Activated CD4-positive, alpha-beta T cell treated with anti-CD3 and anti-CD28 coated beads, Interleukin-2, amount 50 U/mL, for 1 hour (primary cell): ENCODE measurements at places on chromosomes 2 and 18.

- DNase-seq = no peak
Observed at GRCh38 chr2:3601561-3602271, 6.8 kb downstream of the COLEC11 start.

GRCh38 chr2:3251946-3252345 is 125.7 kb downstream of the EIPR1 start:
- DNase-seq = no peak

GRCh38 chr2:179410552-179411356 is 146.1 kb upstream of the SESTD1 start:
- no peak for DNase-seq

DNA sequence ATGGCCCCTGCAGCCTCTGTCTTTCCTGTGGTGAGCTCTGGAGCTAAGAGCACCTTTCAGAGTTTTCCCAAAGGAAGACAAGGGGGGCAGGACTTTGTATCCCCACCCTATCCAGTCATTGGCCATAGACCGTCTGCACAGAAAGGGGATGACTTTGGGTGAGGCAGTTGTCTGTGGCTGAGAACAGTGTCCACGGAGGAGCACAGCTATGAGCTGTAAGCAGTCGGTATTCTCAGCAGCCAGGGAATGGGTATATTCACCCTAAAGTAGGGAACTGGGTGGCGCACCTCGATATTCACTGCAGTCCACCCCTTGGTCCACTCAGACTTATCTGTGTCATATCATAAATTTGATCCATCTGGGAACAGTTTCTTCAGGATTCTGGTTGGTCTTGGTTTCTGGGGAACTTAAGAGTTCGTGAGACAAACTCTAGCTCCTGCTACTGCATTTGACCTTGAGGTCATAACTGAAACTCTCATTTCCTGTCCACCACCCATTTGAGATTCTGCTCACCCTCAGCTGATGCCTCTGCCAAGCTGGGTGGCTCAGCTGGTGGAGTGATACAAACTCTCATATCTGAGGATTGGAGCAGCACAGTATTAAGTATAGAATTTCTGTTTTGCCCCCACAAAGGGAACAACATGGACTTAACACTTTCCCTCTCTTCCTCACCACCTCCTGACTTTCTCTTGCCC is 45.2 kb upstream of the SCG2 start:
- DNase-seq = no peak

GRCh38 chr2:152292991-152293390 is 42.0 kb upstream of the FMNL2 start:
- DNase-seq = no peak

- no peak for DNase-seq
Observed at GRCh38 chr2:125004106-125004800, 979.2 kb downstream of the CNTNAP5 start.

DNA sequence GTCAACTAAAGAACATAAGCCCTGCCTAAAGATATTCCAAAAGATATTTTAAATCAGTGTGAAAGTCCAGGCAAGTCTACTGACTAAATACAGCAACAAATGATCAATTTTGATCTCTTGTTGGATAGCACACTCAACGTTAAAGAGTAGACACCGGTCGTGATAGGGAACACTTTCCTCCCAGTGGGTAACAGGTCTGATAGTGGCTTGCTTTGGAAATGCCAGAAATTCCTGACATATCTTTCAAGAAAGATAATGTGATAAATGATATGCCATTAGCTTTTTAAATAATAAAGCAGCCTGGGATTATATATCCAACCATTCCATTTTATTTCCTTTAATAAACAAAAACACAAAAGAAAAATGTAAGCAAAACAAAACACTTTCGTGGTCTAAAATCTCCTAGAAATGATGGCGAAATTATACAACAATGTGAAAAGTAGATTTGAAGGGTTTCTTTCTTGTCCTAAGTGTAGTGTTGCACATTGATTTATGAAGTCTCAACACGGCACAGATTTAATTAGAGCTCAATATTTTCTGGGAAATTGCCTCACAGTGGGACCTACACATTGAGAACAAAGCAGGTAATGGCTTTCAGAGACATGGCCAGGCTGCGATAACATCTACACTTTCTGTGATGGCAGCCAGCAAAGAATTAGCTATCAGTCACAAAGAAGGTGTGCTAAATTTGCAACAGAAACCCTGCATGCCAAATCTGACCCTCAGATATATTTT is 158.6 kb downstream of the PPP1R1C start:
- DNase-seq = no peak

- DNase-seq = no peak
Observed at GRCh38 chr2:183389546-183390080, 265.4 kb downstream of the NUP35 start.

DNA sequence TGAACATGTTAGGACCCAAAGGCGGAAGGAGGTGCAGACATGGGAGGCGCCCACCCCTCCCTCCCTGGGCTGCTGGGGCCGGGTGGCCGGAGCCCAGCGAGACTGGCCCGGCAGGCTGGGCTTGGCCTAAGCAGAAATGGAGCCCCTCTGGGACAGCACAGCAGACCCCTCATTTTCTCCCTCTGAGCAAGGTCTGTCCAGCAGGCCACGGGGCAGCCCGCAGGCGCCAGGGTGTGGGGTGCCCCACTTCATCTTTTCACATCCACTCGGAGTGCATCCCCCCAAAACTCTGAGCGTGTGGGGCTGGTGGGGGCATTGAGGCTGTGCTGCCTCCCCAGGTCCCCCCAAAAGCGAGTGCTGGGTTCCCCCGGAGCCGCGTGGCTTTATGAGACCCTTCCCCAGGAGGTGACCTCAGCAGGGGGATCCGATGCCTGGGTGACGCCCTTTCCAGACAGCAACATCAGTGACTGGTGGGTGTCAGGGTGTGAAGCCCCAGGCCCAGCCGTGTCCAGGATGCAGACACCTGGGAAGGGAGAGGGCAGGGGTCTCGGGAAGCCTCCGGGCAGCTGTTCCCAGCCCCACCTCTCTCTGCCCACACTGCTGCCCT is 36.7 kb upstream of the GPC1 start:
- DNase-seq = no peak
